ENCODE measurements at places on chromosomes 1 and 21. TPM values are rescaled to one million over a fixed set of nuclear protein-coding genes. Genes with fewer than 3 reads are reported as not detected.

PIGM gene
- total RNA-seq: 2.8 TPM

NKAIN1 gene
- not detected for total RNA-seq

APOBEC4 gene
- total RNA-seq: not detected

LCK gene
- not detected for total RNA-seq

Data from bronchial smooth muscle cell (primary cell).